WTC11 (cell line): ENCODE measurements at places on chromosomes 5 and 9. TPM values are rescaled to one million over a fixed set of nuclear protein-coding genes. Genes with fewer than 3 reads are reported as not detected.

DNA sequence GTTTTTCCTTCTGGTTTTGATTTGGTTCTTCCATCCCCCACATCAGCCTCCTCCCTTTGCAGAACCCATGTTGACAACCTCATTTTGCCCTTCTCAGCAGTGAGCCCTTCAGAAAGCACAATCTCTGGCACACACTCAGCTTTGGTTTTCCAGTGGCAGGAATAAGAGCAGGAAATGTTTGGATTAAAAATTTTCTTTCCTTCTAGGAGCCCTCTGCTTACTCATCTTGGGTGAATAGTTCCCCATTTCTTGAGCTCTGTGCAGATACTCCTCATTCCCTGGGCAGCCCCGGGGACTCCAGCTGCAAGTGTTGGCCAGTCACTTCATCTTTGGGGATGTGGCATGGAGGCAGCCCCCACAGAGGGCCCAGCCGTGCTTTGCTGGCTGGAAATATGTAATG is 170.5 kb downstream of the NR3C1 start:
- H3K27ac ChIP-seq, result no peak overlapping the region
- H3K36me3 ChIP-seq, result no peaks in the 10 kb centered on the region
- H3K4me3 ChIP-seq, result no peak overlapping the region
- H3K4me1 ChIP-seq, result peaks cover 10% of the 10 kb centered on the region
- no peak for DNase-seq

DNA sequence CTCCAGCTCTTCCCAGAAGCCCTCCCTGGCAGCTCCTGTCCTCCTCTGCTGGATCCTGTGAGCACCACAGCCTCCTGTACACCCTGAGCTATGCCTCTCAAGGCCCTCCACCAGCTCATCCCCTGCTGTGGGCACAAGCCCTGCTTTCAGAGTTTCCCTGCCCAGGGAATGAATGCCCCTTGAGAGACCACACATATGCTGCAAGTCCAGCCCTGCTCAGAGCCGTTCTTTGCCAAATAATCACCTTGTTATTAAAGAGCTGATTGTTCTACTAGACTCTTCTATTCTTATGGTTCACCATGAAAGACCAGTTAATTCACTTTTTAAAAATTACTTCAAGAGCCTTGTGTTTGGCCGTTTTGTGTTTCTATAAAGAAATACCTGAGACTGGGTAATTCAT is 121.5 kb downstream of the MVB12B start:
- peaks cover 13% of the 10 kb centered on the region for H3K4me1 ChIP-seq
- no peak overlapping the region for H3K4me3 ChIP-seq
- no peak for DNase-seq
- no peaks in the 10 kb centered on the region for H3K27me3 ChIP-seq

- H3K4me3 ChIP-seq, result no peak overlapping the region
- H3K27ac ChIP-seq, result no peak overlapping the region
- H3K4me1 ChIP-seq, result peaks cover 28% of the 10 kb centered on the region
- no peak for DNase-seq
- H3K27me3 ChIP-seq, result no peaks in the 10 kb centered on the region; the same call in 1 of the 2 replicates
- H3K36me3 ChIP-seq, result peaks cover 2% of the 10 kb centered on the region
These were observed 1.7 kb upstream of the CMYA5 start for GRCh38 chr5:79687889-79688288.

DNA sequence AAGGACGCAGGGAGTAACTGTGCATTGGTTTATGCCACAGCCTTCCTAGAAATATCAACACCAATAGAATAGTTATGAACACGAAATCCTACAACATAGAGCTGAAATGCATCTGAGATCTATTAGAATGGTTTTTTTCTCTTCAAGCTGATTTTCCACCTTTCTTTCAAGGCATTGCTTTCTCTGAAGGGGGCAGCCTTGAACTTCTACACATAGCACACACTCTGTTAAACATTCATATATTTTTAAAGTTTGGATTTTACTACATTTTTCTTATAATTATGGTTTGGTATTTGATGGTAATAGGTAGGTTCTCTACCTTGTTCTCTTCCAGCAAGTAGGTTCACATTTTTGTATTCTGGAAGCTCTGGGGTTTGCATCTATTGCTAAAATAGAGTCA is 661.8 kb downstream of the SEMA5A start:
- H3K36me3 ChIP-seq, result peaks cover 7% of the 10 kb centered on the region
- H3K27ac ChIP-seq, result no peak overlapping the region
- no peaks in the 10 kb centered on the region for H3K4me1 ChIP-seq
- H3K4me3 ChIP-seq, result no peak overlapping the region
- H3K27me3 ChIP-seq, result no peaks in the 10 kb centered on the region
- no peak for DNase-seq

- H3K4me3 ChIP-seq, result no peak overlapping the region
- peak overlapping the region; percentile 92; the same call in 1 of the 2 replicates for H3K27ac ChIP-seq
- peaks cover 4% of the 10 kb centered on the region; the same call in 1 of the 2 replicates for H3K27me3 ChIP-seq
- DNase-seq, result no peak
These were observed 1.1 kb downstream of the HRCT1 start for GRCh38 chr9:35906923-35907699.

- DNase-seq, result no peak
- peak overlapping the region; percentile 61 for H3K27ac ChIP-seq
- peaks cover 4% of the 10 kb centered on the region for H3K36me3 ChIP-seq
These were observed 2.0 kb downstream of the KCNN2 start for GRCh38 chr5:114363837-114364236.

GRCh38 chr5:6446042-6446441 is 2.6 kb upstream of the UBE2QL1 start:
- H3K27me3 ChIP-seq, result peaks cover 39% of the 10 kb centered on the region
- DNase-seq, result no peak
- H3K4me1 ChIP-seq, result peaks cover 19% of the 10 kb centered on the region
- peaks cover 2% of the 10 kb centered on the region; the same call in 1 of the 2 replicates for H3K36me3 ChIP-seq

DNA sequence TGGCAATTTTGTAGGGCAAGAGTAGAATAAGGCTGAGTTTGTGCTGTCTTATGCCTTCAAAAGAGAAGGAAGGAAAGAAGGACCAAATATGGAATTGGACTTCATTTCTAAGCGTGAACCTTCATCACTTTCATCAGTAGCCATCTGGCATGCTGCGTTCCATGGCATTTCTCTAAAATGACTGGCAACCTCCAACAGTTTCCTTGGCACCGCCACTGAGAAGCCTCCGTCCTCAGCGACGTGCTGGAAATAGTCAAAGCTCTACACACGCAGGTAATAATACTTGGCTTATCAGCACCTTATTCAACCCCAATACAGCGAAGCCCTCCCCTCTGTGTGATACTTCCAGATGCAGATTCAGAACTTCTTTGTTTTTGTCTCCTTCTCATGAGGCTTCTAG is 169.7 kb upstream of the CD180 start:
- no peak overlapping the region for H3K4me3 ChIP-seq
- H3K36me3 ChIP-seq, result no peaks in the 10 kb centered on the region
- peaks cover 8% of the 10 kb centered on the region for H3K4me1 ChIP-seq
- no peak overlapping the region for H3K27ac ChIP-seq
- peaks cover 3% of the 10 kb centered on the region; the same call in 1 of the 2 replicates for H3K27me3 ChIP-seq
- no peak for DNase-seq

DNA sequence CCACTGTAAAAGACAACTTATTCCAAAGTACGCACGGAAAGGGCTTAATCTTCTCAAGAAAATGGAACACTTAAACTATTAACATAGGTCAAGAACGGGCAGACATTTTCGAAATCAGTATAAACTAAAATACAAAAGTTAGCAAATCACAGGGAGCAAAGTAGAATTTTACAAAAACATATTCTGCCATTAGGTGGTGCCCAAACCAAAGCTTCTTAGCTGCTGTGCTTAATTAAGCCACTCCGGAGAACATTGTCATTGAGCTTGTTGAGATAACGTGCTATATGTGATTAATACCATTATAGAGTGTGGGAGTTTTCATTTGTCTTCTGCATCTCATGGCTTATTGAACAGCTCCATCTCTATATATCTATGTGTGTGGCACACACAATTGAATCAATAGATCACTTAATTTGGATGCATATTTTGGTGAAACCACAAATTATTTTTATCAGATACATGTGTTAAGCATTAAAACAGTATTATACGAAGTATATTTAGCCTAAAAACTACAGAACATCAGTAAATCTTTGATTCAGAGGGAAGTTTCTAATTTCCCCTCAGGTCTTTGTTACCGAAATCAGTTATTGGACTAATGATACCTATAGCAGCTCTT is 23.4 kb downstream of the UBLCP1 start:
- peaks cover 4% of the 10 kb centered on the region for H3K4me1 ChIP-seq
- H3K27ac ChIP-seq, result no peak overlapping the region
- no peaks in the 10 kb centered on the region for H3K27me3 ChIP-seq
- no peak overlapping the region for H3K4me3 ChIP-seq
- H3K36me3 ChIP-seq, result peaks cover 3% of the 10 kb centered on the region; the same call in 1 of the 2 replicates

- H3K36me3 ChIP-seq, result no peaks in the 10 kb centered on the region
- H3K4me1 ChIP-seq, result no peaks in the 10 kb centered on the region
- no peak overlapping the region for H3K4me3 ChIP-seq
- no peak for DNase-seq
- H3K27me3 ChIP-seq, result no peaks in the 10 kb centered on the region; the same call in 1 of the 2 replicates
- H3K27ac ChIP-seq, result no peak overlapping the region
These were observed 96.6 kb upstream of the CD180 start for GRCh38 chr5:67293226-67293625.

DNA sequence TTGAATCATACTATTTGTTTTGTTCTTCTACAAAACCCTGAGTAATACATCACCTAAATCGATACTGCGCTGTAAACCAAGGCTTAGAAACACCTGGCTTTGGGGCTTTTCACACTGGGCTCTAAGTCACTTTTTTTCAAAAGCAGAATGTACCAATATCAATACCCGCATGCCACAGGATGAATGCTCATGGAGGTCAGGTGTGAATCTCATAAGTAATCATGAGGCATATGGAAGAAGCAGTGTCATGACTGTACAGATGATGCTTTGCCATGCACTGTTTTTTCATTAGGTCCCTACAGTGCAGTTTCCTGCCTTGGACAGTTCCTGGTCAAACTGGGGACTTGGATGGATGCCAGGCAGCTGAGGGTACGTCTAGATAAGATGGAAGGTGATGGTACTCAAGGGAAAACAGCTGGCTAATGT is 49.0 kb upstream of the ATG10 start:
- no peaks in the 10 kb centered on the region; the same call in 1 of the 2 replicates for H3K36me3 ChIP-seq
- no peak for DNase-seq
- H3K27me3 ChIP-seq, result 0 out of 2 replicates have a peak, but pooled peaks cover 2% of the 10 kb centered on the region

GRCh38 chr5:93208141-93208751 is 372.8 kb downstream of the NR2F1-AS1 start:
- no peak overlapping the region for H3K27ac ChIP-seq
- no peak for DNase-seq
- no peaks in the 10 kb centered on the region for H3K36me3 ChIP-seq

DNA sequence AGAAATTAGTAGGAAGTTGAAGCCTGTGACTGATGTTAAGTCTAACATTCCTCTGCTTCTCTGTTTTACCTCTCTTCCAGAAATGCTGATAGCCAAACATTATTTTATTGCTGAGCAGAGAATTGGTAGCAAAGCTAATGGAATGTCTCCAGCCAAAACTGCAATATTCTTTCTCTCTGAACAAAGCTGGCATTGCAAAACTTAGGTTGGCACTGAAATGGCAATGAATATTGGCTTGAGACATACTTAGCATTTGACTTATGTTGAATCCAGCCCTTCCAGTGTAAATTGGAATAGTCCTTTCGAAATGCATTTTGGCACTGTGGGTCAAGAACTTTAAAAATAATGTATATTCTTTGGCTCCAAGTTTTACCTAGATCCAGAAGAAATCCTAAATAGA is 21.1 kb downstream of the FAF2 start:
- no peak overlapping the region for H3K4me3 ChIP-seq
- H3K4me1 ChIP-seq, result peaks cover 2% of the 10 kb centered on the region; the same call in 1 of the 2 replicates
- peaks cover 16% of the 10 kb centered on the region for H3K36me3 ChIP-seq
- no peak for DNase-seq
- no peaks in the 10 kb centered on the region for H3K27me3 ChIP-seq

DNA sequence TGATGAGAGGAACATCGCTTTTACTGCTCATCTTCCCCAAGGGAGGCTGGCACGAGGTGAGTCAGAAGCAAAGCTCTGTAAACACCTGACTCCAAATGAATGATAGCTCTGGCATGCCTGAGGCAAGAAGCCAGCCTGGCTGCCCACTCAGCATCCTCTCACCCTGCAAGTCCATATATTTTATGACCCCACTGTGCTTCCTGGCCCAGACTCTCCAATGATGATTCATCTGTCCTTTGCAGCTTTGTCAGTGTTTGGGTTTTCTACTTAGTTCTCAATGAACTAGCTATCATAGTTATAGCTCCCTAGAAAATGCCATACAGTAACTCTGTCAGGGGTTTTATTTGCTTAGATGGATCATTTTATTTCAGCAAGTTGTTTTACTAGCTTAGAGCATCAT is 52.1 kb upstream of the FSTL4 start:
- H3K36me3 ChIP-seq, result no peaks in the 10 kb centered on the region
- DNase-seq, result no peak
- no peak overlapping the region for H3K27ac ChIP-seq

DNA sequence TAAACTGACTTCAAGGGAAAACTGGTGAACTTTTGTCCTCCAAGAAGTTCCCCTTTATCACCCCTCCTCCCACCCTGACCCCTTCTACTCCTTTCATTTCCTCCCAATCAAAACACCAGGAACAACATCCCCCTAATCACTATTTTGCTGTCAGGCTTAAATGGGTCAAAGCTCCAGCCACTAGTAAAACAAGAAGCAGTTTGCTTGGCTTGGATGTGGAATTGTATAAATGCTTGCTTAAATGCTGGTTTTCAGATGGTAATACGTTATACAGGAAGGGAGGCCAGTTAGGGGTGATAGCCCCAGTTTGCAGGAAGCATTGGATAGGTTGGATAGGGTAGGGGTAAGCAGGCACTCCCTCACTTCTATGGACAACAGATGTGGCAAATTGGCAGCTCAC is 473.6 kb downstream of the AGTPBP1 start:
- peaks cover 19% of the 10 kb centered on the region for H3K27me3 ChIP-seq
- no peak overlapping the region for H3K27ac ChIP-seq
- H3K4me3 ChIP-seq, result no peak overlapping the region
- H3K36me3 ChIP-seq, result no peaks in the 10 kb centered on the region
- H3K4me1 ChIP-seq, result peaks cover 23% of the 10 kb centered on the region
- DNase-seq, result no peak

GRCh38 chr9:128771745-128772519 is at the start of gene ZER1:
ZER1 (minus strand) TSS chr9:128771927; CDS start chr9:128755565, 16,362 bp downstream.
- no peaks in the 10 kb centered on the region; the same call in 1 of the 2 replicates for H3K36me3 ChIP-seq
- DNase-seq, result peak; percentile 92
- peak within 1 kb of the TSS; percentile 99 for H3K27ac ChIP-seq
- no peaks in the 10 kb centered on the region; the same call in 1 of the 2 replicates for H3K27me3 ChIP-seq
- peaks cover 9% of the 10 kb centered on the region for H3K4me1 ChIP-seq

- H3K27me3 ChIP-seq, result no peaks in the 10 kb centered on the region
- peaks cover 73% of the 10 kb centered on the region for H3K36me3 ChIP-seq
- no peak overlapping the region; the same call in 1 of the 2 replicates for H3K4me3 ChIP-seq
- peak overlapping the region; percentile 92 for H3K27ac ChIP-seq
- H3K4me1 ChIP-seq, result peaks cover 28% of the 10 kb centered on the region
These were observed 22.1 kb downstream of the HMGXB3 start for GRCh38 chr5:150022681-150023080.

- H3K4me3 ChIP-seq, result no peak overlapping the region
- DNase-seq, result no peak
- H3K27ac ChIP-seq, result no peak overlapping the region
- H3K27me3 ChIP-seq, result 0 out of 2 replicates have a peak, but pooled peaks cover 2% of the 10 kb centered on the region
These were observed 83.7 kb downstream of the TARS1 start for GRCh38 chr5:33524476-33524875.

The RICTOR gene
- 20.7 to 23.0 TPM (median 22.4 TPM) in 3 replicates for total RNA-seq

The CAAP1 gene
- 33.2 to 45.4 TPM (median 36.1 TPM) in 3 replicates for total RNA-seq

The MOB3B gene
- 18.9 to 25.1 TPM (median 20.9 TPM) in 3 replicates for total RNA-seq

The CATSPER3 gene
- 0.34 to 0.44 TPM (median 0.37 TPM) in 3 replicates for total RNA-seq

The APBA1 gene
- 0.34 to 0.94 TPM (median 0.44 TPM) in 3 replicates for total RNA-seq
